ENCODE measurements at places on chromosomes 1 and 21. TPM values are rescaled to one million over a fixed set of nuclear protein-coding genes. Genes with fewer than 3 reads are reported as not detected.

DNA sequence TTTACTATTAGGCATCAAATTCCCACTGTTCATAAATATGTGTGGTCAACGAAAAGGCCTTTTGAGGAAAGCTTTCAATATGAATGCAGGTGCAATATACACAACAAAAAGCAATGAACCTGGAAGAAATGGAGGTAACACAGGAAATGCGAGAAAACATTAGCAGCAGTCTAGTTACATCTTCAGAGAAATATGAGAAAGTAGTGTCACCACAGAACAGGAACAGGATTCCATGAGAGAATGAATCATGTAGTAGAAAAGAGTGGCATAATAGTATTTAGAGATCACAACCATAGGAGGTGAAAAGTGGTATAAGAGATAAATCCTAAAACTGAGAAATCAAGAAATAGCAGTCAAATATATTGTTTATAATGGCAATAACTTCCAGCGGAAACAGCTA lies 103.7 kb downstream of the AK5 start:
- H3K4me1 ChIP-seq = no peaks in the 10 kb centered on the region
- H3K36me3 ChIP-seq = no peaks in the 10 kb centered on the region
- no peak for DNase-seq
- H3K27me3 ChIP-seq = no peaks in the 10 kb centered on the region
- H3K4me3 ChIP-seq = no peak overlapping the region
- no peak overlapping the region for H3K27ac ChIP-seq

DNA sequence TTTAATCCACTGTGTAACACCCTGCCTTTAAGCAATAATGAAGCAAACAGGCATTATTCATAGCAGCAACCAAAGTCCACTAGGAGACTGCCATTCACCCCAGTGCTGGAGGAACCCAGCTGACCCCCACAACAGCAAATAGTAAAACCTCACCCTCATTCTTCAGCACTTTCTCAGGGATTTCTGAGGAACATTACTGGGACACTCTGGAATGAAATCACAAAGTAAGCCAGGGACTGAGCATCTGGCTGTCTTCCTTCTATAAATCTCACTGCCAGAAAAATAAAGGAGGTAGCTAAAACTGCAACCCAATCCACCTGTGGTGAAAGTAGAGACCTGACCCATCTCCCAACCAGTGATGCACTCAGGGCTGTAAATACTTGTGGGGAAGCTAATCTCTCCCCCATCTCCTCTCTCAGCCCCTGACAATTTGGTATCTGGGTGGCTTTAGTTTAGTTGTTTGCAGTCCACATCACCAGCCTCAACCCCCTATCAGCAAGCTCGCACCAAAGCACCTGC lies 47.1 kb downstream of the COL6A1 start:
- peaks cover 12% of the 10 kb centered on the region for H3K36me3 ChIP-seq
- H3K4me1 ChIP-seq = peaks cover 7% of the 10 kb centered on the region
- H3K27ac ChIP-seq = no peak overlapping the region
- H3K27me3 ChIP-seq = peaks cover 45% of the 10 kb centered on the region
- no peak for DNase-seq

DNA sequence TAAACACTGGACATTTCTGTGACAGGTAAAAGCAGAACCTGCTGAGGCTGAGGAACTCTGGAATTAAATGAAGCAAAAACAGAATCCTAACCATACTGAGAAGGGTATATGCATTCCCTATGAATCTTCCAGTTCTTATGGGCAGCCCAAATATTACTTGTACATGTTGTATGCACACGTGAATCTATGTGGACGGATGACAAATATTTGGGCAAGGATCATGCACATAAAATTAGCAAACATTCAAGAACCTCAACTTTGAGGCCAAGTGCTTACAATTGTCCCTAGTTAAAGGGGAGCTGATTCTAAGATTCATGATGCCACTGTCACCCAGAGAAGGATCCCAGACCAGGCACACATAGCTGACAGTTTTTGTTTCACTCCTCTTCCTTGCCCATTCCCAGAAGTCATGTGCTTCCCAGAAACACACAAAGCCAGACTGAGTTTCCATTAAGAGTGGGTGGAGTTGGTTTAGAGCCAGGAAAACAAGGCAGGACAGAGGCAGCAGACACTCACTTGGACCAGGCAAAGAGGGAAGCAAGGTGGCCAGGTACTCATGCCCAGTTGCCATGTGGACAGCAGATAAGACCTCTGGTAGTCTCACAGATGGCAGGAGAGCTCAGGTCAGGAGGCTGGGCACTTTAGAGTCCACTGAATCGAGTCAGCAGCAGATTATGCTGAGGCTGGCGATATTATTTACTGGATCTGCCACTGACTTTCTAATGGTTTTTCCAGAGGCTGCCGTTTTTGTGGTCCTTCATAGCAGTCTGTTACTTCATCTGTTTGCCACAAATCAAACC lies 25.6 kb downstream of the AK2 start:
- H3K27ac ChIP-seq = peak overlapping the region; percentile 84
- no peak for DNase-seq
- H3K4me1 ChIP-seq = peaks cover 24% of the 10 kb centered on the region
- no peak overlapping the region for H3K4me3 ChIP-seq
- H3K36me3 ChIP-seq = peaks cover 60% of the 10 kb centered on the region

- no peaks in the 10 kb centered on the region for H3K4me1 ChIP-seq
- no peak for DNase-seq
- no peak overlapping the region for H3K4me3 ChIP-seq
- H3K27me3 ChIP-seq = peaks cover 9% of the 10 kb centered on the region
- no peaks in the 10 kb centered on the region for H3K36me3 ChIP-seq
These were observed 7.4 kb upstream of the EDEM3 start for GRCh38 chr1:184761969-184762485.

GRCh38 chr1:107198561-107198960 lies 57.7 kb downstream of the NTNG1 start:
- DNase-seq = no peak
- no peaks in the 10 kb centered on the region for H3K36me3 ChIP-seq
- H3K27ac ChIP-seq = no peak overlapping the region
- H3K4me1 ChIP-seq = no peaks in the 10 kb centered on the region

DNA sequence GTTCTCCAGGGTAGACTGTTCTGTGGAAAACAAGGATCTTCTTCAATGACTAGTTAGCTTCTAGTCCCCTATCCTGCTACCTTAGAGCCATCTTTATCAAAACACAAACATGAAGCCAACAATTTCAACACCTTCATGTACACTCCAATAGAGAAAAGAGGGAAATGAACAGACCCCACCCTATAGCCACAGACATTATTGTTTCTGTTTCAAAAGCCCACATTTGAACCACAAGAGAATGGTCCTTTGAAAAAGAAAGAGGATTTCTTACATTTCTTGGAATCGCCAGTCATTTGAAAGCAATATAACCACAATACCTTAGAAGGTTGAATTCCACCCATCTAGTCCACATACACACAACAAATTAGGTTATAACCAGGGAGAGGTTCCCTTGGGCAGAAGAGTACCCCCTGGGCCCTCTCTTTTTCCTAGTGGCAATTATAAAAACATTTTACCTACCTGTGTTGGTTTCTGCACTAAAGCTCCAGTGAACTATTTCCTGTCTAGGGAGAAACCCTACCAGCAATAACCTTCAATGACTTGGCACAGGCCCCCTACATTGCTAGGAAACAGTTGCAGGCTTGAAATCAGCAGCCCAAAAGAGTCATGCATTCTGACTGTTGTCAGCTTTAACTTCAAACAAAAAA lies 2.7 kb upstream of the LPGAT1 start:
- peaks cover 48% of the 10 kb centered on the region for H3K4me1 ChIP-seq
- no peaks in the 10 kb centered on the region for H3K27me3 ChIP-seq
- peak overlapping the region; percentile 65 for H3K27ac ChIP-seq
- no peak for DNase-seq
- H3K36me3 ChIP-seq = no peaks in the 10 kb centered on the region
- peak overlapping the region; percentile 48 for H3K4me3 ChIP-seq

DNA sequence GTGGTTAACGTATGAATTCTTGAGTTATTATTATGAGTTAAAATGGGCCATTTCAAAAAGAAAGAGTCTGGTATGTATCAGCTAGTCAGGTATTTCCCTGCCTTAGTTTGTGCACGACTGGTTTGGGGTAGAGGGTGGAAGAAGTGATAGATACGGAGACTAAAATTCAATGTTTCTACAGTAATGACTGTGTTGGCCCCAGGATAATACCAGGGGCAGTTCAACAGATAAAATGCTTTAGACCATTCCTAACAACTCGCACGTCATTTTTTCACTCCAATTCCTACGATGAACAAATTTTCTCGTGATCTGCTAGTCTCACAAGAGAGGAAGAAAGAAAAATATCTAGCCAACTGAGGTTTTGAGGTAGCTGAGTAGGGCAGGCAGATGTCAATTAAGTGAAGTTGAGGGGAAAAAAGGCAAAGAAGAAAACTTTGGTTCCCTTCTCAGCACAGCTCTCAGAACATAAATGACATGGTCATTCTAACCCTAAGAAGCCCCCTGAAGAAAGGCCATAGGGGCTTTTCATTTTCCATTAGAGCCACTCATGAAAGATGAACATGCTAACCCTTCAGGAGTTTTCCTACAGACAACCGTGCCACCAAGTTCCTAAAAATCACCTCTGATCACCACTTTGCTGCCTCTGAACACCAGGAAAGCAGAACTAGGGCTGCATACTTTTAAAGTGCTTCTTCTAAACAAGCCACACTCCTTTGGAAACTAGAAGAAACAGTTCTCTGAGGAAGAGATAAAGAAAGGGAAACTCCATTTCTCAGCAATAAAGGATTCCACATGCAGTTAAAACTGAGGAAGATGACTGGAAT lies 5.6 kb downstream of the MCOLN2 start:
- peaks cover 26% of the 10 kb centered on the region for H3K4me1 ChIP-seq
- no peak for DNase-seq
- H3K27me3 ChIP-seq = peaks cover 22% of the 10 kb centered on the region
- H3K4me3 ChIP-seq = peak overlapping the region; percentile 77
- H3K36me3 ChIP-seq = peaks cover 11% of the 10 kb centered on the region

- no peaks in the 10 kb centered on the region for H3K4me1 ChIP-seq
- H3K36me3 ChIP-seq = no peaks in the 10 kb centered on the region
- H3K27me3 ChIP-seq = peaks cover 47% of the 10 kb centered on the region
- no peak for DNase-seq
These were observed 99.0 kb upstream of the KAZN start for GRCh38 chr1:14499312-14500040.

DNA sequence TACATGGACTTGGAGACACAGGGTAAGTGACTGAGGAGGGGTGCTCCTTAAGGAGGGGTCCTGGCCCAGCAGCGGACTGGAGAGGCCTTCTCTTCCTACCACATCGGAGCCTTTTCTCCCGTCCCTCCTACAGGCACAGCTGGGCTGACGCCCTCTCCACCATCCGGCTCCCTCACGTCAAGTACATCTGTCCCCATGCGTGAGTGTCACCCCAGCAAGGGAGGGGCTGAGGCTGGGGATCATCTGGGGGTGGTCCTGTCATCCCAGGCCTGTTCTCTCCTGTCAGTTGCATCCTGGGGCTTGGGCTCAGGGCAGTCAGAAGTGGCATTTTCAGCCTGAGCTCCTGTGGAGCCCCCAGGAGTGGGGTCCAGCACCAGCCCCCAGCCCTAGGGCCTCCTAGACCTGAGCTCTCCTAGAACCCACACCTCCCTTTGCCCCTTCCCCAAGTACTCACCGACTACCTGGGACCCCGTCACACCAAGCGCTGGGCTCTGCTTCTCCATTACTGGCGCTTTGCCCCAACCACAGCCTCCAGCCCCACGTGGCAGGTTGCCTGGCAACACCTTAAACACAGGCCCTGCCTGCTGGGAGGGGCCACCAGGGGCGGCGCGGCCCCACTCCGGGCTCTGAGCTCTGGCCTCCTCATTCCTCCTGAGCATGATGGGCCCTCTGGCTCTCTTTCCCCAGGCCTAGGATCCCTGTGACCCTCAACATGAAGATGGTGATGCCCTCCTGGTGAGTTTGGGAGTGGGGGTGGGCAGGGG lies 2.3 kb downstream of the LYPLA2 start:
- H3K36me3 ChIP-seq = peaks cover under 1% of the 10 kb centered on the region
- no peaks in the 10 kb centered on the region for H3K27me3 ChIP-seq
- no peak for DNase-seq
- peaks cover 16% of the 10 kb centered on the region for H3K4me1 ChIP-seq
- H3K4me3 ChIP-seq = peak overlapping the region; percentile 15

DNA sequence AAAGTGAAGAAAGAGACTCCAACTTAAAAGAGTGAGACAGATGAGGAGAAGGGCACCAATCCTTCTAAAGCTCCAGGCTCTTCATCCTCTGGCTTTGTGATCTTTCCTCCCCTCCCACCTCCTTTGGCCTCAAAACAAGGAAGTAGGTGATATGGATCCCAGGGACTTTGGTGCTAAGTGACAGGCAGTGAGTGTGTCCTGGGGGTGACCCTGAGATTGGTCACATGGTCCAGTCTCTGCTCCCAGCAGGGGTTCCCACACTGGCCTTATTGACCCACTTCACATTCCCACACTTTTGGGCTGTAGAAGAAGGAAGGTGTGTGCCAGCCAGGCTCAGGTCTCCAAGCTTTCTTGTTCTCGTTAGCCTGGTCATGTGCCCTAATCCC lies 401.2 kb upstream of the PROX1 start:
- H3K27me3 ChIP-seq = no peaks in the 10 kb centered on the region
- H3K4me1 ChIP-seq = no peaks in the 10 kb centered on the region
- no peak for DNase-seq

GRCh38 chr1:101122452-101123166 lies 97.0 kb upstream of the DPH5 start:
- H3K27ac ChIP-seq = no peak overlapping the region
- H3K4me3 ChIP-seq = peak overlapping the region; percentile 5
- no peaks in the 10 kb centered on the region for H3K27me3 ChIP-seq
- H3K36me3 ChIP-seq = peaks cover 4% of the 10 kb centered on the region

GRCh38 chr1:62435231-62436038 lies 1.4 kb upstream of the USP1 start:
- H3K4me3 ChIP-seq = peak overlapping the region; percentile 97
- H3K4me1 ChIP-seq = peaks cover 15% of the 10 kb centered on the region
- peaks cover 3% of the 10 kb centered on the region for H3K27me3 ChIP-seq
- H3K27ac ChIP-seq = peak overlapping the region; percentile 99
- H3K36me3 ChIP-seq = peaks cover 17% of the 10 kb centered on the region

DNA sequence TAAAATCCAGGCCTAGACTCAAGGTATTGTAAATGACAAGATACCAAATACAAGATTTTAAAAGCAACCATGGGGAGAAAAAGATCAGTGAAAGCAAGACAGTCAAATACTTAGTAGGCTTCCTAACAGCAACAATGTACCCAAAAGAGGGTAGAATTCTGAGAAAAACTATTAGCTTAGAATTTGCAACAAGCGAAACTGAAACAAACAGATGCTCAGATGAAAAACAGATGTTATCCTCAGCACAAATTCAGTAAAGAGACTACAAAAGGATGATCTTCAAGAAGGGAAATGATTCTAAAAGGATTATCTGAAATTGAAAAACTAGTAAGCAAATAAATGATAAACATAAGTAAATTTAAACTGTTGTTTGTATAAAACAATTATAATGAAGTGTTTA lies 40.0 kb downstream of the PDC start:
- H3K27me3 ChIP-seq = no peaks in the 10 kb centered on the region
- H3K27ac ChIP-seq = peak overlapping the region; percentile 54
- no peak for DNase-seq
- H3K36me3 ChIP-seq = peaks cover 11% of the 10 kb centered on the region

- H3K4me1 ChIP-seq = no peaks in the 10 kb centered on the region
- no peak for DNase-seq
- H3K36me3 ChIP-seq = no peaks in the 10 kb centered on the region
- H3K4me3 ChIP-seq = no peak overlapping the region
- no peak overlapping the region for H3K27ac ChIP-seq
These were observed 145.0 kb upstream of the ZC3H11B start for GRCh38 chr1:219757890-219758289.

- DNase-seq = no peak
- H3K4me3 ChIP-seq = peak overlapping the region; percentile 34
- H3K27me3 ChIP-seq = no peaks in the 10 kb centered on the region
- H3K4me1 ChIP-seq = peaks cover 25% of the 10 kb centered on the region
These were observed 19.0 kb downstream of the BCAR3 start for GRCh38 chr1:93662481-93663207.

The PRXL2B gene
- total RNA-seq = 18.5 TPM

The TSACC gene
- not detected for total RNA-seq

The SH3BGRL3 gene
- total RNA-seq = 249 TPM

The DSTYK gene
- 15.8 TPM for total RNA-seq

The BCAR3 gene
- total RNA-seq = 10.8 TPM
